IMR-90 (cell line): ENCODE measurements at places on chromosomes 1 and 21. TPM values are rescaled to one million over a fixed set of nuclear protein-coding genes. Genes with fewer than 3 reads are reported as not detected.

C1QC gene
- total RNA-seq, result not detected in 2 replicates

TBCE gene
- 26.7 and 33.1 TPM in 2 replicates for total RNA-seq

BACE2 gene
- 17.0 and 18.1 TPM in 2 replicates for total RNA-seq

NTMT2 gene
- total RNA-seq, result not detected in 2 replicates

GUCA2A gene
- total RNA-seq, result not detected in 2 replicates

GRCh38 chr1:182549346-182549745 is 39.7 kb downstream of the RNASEL start:
- no peaks in the 10 kb centered on the region for H3K36me3 ChIP-seq
- DNase-seq, result no peak
- no peak overlapping the region for H3K4me3 ChIP-seq

DNA sequence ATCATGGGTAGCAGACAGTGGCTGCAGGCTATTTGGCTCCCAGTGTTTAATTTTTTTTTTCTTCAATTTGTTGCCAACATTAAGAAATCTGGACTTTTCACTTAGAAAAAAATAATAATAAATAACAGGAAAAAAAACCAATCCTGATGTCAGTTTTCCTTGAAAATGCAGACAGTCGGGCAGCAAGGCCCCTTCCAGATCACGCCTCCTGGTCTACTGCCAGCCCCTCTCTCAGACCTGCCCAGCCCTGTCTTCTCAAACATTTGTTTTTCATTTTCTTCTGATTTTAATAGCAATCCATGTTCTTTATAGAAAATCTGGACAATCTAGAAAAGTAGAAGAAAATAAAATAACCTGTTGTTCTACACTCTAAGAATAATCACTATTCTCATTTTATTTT is 15.5 kb downstream of the IFNGR2 start:
- peaks cover 32% of the 10 kb centered on the region for H3K36me3 ChIP-seq
- peaks cover 6% of the 10 kb centered on the region for H3K4me1 ChIP-seq
- no peak overlapping the region for H3K4me3 ChIP-seq
- no peaks in the 10 kb centered on the region for H3K27me3 ChIP-seq
- H3K27ac ChIP-seq, result no peak overlapping the region
- DNase-seq, result no peak

DNA sequence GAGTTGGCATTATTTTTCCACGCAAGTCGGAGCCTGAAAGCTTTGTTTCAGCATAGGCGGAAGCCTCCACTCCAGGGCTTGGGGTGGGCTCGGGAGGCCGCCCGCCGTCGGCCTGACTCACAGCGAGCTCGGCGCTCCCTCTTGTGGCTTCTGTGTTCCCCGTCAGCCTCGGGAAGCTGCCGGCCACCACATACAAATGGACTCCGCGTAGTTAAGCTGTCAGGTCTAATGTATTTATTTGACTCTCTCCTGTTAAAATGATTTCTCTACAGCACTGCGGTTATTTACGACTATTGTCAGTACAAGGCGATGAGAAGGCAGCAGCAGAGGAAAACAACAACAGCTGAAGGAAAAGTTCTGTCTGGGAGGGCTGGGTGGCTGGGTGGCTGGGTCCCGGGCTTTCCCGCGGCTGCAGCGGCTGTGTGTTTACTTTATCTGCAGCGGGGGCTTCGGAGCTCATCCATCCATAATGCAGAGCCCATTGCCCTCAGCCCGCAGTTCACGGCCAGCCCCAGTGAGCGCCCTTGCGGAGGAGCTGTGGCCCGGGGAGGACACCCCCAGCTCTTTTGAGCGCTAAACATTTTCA is 375.7 kb upstream of the CAMK1G start:
- H3K27ac ChIP-seq, result no peak overlapping the region
- DNase-seq, result peak; percentile 45
- H3K4me1 ChIP-seq, result no peaks in the 10 kb centered on the region
- no peaks in the 10 kb centered on the region for H3K36me3 ChIP-seq

DNA sequence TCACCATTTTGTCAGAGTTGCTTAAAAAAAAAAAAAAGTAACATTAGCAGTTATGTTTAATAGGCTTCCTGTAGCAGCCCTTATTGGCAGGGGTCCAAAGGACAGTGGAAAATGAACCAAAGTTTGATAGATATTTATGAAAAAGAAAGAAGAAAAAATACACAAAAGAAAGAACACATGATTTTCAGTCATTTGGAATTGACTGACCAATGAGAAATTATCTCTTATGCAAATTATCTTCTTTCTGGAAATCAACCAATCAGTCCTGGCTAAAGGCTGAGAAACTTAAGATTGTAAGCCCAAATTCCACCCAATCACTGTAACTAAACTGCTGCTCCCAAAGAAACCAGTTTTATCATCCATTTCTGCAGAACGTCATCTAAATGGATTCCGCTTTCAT is 282.4 kb downstream of the TM2D1 start:
- H3K4me1 ChIP-seq, result no peaks in the 10 kb centered on the region
- H3K27ac ChIP-seq, result no peak overlapping the region
- H3K4me3 ChIP-seq, result no peak overlapping the region
- DNase-seq, result no peak
- no peaks in the 10 kb centered on the region for H3K27me3 ChIP-seq

DNA sequence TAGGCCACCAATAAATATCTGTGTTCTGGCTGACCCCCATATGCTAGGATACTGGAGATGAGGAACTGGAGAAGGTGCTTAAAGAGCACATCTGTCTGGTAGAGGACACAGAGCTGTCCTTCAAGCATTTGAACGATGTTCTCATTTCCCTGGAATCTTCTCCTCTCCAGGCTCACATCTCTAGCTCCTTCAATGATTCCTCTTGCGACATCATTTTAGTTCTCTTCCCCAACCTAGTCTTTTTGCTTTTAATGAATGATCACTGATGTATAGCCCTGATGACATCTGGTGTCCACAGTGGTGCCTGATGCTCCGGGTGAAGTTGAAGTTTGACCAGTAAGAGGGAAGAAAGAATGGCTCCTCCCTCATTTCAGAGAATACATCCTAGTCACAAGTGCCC is 80.8 kb upstream of the UBE2U start:
- H3K27me3 ChIP-seq, result peaks cover 2% of the 10 kb centered on the region; the same call in 1 of the 2 replicates
- no peak for DNase-seq
- no peak overlapping the region for H3K4me3 ChIP-seq
- no peak overlapping the region for H3K27ac ChIP-seq

- H3K4me1 ChIP-seq, result peaks cover 14% of the 10 kb centered on the region
- no peaks in the 10 kb centered on the region for H3K27me3 ChIP-seq
- no peaks in the 10 kb centered on the region for H3K36me3 ChIP-seq
- no peak overlapping the region for H3K27ac ChIP-seq
These were observed 100.1 kb upstream of the JUN start for GRCh38 chr1:58883888-58884482.

DNA sequence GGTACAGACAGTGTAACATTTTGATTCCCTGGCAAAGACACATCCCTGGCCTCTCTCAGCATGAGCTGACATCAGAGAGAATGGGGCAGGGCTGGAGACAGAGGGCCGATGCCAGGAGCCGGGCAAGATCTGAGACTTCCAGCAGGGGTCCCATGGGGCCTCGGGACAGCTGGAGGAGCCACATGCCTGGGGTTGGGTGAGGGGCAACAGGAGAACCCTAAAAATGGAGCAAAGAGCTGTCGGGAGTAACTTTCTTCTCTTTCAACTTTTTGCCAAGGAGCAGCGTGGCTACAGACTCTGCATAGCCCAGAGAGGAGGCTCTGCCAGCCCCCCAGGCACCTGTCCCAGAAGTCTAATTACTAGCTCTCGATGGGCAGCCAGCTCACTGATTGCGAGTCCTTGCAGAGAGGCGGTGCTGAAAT is 130.8 kb downstream of the LACTBL1 start:
- H3K27me3 ChIP-seq, result no peaks in the 10 kb centered on the region
- peaks cover 3% of the 10 kb centered on the region; the same call in 1 of the 2 replicates for H3K36me3 ChIP-seq
- no peak for DNase-seq

GRCh38 chr1:30679201-30679975 is 44.0 kb downstream of the MATN1 start:
- DNase-seq, result no peak
- H3K36me3 ChIP-seq, result no peaks in the 10 kb centered on the region
- no peaks in the 10 kb centered on the region for H3K4me1 ChIP-seq
- no peak overlapping the region for H3K4me3 ChIP-seq
- no peak overlapping the region for H3K27ac ChIP-seq
- H3K27me3 ChIP-seq, result peaks cover 22% of the 10 kb centered on the region

DNA sequence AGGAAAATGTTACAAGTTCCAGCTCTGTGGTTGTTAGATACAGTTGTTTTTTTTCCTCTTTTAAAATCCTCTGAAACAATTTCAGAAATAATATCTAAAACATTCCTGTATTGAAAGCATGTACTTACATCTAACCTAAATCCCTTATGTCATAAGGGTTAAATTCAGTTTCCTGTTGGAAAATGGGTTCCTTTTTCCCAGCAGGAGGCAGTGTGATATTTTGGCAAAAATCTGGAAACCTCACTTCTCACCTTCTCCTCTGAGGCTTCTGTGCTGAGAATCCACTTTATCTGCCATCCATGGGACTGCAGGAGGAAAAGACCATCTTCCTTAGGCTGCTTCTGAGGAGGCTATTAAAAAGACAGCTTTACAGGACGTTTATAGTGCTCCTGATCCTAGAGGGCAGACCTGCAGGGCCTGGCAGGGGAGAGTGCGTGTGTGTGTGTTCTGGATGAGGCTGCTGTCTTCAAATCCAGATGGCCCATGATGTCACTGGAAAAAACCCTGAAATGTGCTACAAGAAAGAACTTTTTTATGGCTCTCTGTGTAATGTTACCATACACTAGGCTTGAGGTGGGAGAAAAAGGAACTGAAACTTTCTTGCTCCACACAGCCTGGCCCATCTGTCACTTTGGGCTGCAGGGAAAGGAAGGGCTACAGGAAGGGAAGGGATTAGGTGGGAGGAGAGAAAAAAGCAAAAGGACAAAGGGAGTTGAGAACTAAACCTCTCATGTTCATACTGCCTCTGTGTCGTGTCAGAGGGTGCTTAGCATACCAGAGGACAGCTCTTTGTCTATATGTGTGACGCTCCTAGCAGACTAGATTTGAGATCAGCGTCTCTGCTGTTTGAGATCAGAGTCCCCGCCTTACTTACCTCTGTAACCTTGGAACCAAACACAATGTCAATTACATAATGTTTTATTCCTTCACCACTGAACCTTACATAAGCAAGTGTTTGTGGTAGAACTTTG is 379.2 kb upstream of the SPAG17 start:
- no peak overlapping the region for H3K27ac ChIP-seq
- no peak overlapping the region for H3K4me3 ChIP-seq
- H3K36me3 ChIP-seq, result no peaks in the 10 kb centered on the region
- no peaks in the 10 kb centered on the region for H3K4me1 ChIP-seq
- H3K27me3 ChIP-seq, result no peaks in the 10 kb centered on the region
- no peak for DNase-seq

DNA sequence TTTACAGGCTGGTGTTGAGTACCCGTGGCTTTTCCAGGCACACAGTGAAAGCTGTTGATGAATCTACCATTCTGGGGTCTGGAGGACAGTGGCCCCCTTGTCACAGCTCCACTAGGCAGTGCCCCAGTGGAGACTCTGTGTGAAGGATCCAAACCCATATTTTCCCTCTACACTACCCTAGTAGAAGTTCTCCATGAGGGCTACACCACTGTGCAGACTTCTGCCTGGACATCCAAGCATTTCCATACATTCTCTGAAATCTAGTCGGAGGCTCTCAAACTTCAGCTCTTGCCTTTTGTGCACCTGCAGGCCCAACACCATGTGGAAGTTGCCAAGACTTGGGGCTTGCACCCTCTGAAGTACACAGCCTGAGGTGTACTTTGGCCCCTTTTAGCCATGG is 227.8 kb downstream of the BACH1 start:
- no peaks in the 10 kb centered on the region for H3K27me3 ChIP-seq
- no peak for DNase-seq
- H3K36me3 ChIP-seq, result no peaks in the 10 kb centered on the region
- H3K4me3 ChIP-seq, result no peak overlapping the region
- H3K4me1 ChIP-seq, result no peaks in the 10 kb centered on the region
